GM23248 (cell line): ENCODE measurements at places on chromosomes 7 and 10.

DNA sequence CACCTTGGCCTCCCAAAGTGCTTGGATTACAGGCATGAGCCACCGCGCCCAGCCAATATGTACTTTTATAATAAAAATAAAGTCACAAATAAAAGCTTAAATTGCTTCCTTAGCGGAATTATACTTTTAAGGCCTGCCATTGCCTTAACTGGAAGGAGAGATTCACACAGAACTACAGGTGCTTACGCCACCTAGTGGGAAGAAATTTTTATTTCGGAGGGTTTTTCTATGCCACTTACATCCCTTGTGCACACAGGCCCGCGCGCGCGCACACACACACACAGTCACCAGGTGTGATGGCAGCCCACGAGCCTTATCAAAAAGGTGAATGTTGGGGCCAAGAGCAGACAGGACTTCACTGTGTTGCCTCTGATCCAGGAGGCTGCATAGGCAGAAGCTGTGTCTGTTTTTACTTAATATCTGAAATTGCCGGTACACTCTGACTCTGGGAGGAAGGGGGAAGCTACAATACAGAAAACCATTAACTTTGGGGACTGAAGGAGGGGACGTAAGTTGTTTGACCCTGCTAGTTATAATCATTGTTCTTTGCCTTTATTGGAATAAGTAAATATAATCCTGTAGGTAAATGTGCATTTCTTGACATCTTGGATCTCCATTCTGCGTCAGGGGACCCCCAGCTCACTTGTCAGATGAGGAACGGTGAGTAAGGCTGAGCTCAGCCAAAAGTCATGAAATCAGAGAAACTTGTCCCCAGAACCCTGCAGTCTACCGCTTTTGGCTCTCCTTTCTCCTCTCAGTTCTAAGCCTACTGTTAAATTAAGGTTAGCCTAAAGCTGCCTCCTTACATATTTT is 87.1 kb downstream of the SLC16A9 start:
- DNase-seq, result peak; percentile 60

GRCh38 chr10:2992401-2993198 is 74.7 kb upstream of the PFKP start:
- DNase-seq, result no peak

GRCh38 chr7:143504215-143504936 is 26.7 kb downstream of the TAS2R41 start:
- no peak for DNase-seq

DNA sequence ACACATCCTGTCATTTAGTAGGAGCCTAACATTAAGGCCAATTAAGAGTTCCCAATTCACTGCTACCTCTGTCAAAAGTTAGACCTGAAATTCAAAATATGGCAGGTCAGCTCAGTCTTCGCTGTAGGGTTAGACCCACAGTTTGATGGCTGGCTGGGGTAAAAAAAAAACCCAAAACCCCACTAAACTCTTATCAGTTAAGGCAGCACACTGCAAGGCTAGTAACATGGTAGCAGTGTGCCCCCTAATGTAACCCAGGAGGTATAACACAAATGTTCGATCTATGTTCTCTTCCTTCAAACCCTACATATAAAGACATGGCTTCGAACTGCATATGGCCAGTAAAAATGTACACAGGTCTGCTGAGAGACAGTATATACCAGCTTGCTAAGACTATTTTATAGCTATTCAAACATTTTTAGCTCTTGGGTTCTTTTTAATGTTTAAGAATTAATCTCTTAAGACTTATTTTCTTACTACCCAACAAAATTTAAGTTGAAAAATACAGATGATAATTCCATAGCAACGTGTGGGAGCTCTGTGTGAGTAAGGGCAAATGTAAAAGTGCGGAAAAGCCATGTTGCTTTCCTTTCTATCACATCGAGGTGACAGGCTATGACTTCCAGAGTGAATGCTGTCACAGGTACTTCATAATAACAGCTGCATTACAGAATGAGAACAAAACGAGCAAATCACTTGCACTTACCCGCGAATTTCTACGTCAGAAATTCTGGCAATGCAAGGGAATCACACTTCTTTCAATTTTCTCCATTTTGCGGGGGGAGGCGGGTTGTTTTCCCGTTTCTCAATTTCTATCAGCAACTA is 168.4 kb upstream of the IMMP2L start:
- DNase-seq, result peak; percentile 51

DNA sequence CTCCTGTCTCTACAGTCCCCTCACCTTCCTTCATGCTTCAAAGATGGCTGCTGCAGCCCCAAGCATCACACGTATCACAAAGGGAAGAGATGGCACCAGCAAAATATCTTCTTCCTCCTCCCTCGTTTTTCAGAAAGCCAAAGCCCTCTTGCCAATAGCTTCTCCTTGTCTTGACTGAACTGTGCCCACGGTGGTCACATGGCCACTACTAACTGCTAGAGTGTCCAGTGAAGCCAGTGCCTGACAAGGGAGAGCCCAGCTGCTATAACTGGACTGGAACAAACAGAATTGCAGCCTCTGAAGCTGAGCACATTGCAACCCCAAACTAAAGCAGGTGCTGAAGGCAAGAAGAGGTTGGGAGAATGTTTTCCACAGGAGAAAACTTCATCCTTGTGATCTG is 120.8 kb upstream of the RET start:
- no peak for DNase-seq

DNA sequence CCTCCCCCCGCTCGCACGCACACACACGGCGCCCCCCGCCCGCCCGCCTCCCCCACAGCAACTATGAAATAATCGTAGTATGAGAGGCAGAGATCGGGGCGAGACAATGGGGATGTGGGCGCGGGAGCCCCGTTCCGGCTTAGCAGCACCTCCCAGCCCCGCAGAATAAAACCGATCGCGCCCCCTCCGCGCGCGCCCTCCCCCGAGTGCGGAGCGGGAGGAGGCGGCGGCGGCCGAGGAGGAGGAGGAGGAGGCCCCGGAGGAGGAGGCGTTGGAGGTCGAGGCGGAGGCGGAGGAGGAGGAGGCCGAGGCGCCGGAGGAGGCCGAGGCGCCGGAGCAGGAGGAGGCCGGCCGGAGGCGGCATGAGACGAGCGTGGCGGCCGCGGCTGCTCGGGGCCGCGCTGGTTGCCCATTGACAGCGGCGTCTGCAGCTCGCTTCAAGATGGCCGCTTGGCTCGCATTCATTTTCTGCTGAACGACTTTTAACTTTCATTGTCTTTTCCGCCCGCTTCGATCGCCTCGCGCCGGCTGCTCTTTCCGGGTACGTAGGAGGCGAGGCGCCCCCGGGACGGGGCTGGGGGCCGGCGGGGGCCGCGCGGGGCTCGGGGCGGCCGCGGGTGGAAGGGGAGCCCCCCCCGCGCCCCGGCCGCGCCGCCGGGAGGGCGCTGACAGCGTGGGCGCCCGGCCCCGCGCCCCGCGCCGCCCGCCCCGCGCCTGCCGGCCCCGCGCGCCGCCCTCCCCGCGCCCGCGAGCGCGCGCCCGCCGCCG is 441 bp downstream of the BMI1 start:
- DNase-seq, result peak; percentile 91

DNA sequence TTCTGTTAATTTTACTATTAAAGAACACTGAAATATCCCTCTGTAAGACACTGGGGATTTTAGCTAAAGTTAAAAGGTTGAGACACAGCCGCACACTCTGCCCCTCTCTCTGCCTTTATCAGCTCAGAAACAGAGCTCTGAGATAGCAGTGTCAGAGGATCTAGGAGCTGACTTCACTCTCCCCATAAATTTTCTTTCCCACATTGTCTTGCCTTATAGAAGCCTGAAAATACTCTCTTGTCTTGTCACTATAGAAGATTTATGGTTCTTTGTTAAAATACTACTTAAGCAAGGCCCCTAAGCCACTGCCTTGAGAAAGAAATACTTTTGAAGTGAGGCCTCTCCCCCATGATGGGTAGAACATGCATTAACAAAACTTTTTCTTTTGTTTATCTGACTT is 105.7 kb upstream of the C10orf90 start:
- DNase-seq, result no peak

- peak; percentile 29 for DNase-seq
Observed at GRCh38 chr7:103499976-103500375, 54.0 kb upstream of the SLC26A5 start.

GRCh38 chr10:117399341-117400196 is 24.3 kb upstream of the PDZD8 start:
- no peak for DNase-seq
